ENCODE measurements at places on chromosomes 1 and 21.

GRCh38 chr1:179550746-179551682, 24.7 kb downstream of the NPHS2 start:
- no peak for DNase-seq

DNA sequence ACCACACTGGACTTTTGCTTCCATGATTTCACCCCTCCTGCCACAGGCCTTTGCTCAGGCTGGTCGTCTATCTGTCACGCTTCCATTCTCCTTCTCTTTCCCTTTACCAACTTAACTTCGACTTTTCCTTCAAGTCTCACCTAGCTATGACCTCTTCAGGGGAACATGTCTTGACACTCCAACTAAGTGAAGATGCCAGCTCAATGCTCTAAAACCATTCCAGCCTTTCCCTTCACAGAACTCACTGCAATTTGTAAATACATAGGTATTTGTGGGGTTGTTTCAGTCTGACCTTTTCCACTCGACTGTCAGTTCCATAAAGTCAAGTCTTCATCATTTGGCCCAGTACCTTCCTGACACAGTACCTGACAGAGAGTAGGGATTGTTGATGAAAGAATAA, 358.6 kb upstream of the CAMK1G start:
- DNase-seq = no peak

DNA sequence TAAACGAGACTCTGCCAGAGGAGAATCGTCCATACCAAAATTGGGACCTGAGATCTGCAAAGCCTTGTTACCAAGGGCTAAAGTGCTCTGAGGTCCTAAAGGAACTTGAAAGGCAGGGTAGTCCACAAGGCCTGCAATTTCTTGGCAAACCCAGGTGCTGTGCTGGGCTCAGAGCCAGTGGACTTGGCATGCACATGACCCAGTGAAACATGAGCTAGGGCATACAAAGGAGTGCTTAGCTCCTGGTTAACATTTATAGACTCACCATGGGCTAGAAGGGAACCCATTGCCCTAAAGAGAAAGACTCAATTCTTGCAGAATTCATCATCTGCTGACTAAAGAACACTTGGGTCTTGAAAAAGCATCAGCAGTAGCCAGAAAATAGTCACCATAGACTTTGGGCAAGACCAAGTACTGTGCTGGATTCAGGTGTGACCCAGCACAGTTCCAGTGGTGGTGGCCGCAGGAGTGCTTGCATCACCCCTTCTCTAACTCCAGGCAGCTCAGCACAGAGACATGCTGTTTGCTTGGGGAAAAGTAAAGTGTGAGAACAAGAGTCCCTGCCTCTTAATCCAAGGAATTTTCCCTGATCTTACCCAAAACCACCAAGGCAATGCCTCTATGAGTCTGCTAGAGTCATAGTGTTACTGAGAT, 1069.4 kb upstream of the ADGRL2 start:
- no peak for DNase-seq

DNA sequence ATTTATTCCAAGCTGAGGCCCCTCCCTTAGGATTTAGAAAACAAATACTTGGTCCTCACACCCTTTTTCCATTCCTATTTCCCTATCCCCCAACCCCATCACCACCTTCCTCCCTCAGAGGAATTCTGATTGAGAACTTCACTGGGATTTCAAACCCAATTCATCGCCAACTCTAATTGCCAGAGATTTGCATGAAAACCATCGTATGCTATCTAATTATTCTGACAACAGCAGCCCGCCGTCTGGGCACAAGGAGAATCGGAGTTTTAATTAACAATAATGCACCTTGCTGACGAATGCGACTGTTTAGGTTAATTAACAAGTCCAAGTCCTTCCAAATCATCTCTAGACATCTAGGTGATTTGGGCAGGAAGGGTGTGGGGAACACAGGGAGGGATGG, 4.4 kb downstream of the ACKR1 start:
- DNase-seq = no peak

DNA sequence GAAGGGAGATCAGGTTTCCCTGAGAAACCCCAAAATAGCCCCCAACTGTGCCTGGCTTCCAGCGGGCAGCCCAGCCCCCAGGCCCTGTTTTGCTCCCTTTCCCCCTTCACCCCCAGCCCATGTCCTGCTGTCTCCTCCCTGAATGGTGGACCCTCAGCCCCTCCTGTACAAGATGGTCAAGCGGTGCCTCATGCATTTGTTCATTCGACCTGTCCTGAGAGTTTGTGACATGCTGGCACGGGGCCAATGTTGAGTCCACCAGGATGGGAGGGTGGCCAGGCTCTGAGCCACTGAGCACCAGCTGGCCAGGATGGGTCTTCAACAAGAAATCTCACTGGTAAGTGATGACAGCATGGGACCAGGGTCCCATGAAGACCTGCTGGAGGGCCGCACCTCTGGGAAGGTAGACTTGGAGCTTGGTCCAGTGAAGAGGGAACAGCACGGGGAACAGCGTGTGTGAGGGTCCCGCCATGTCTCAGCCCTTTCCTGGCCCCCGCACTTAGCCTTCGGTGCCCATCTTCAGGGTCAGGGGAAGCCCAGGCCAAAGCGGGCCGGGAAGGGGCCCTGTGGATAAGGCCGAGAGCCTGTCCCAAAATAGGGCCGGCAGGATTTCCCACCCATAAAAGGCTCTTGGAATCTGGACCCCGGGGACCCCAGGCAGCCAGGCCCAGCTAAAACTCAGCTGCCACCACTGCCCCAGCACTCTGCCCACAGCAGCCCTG, at the start of gene CALML6:
Gene CALML6, plus strand, starts transcription at position 290 of the 722 bp plus-strand sequence. Its CDS starts 21 bp downstream, at position 311.
- no peak for DNase-seq

DNA sequence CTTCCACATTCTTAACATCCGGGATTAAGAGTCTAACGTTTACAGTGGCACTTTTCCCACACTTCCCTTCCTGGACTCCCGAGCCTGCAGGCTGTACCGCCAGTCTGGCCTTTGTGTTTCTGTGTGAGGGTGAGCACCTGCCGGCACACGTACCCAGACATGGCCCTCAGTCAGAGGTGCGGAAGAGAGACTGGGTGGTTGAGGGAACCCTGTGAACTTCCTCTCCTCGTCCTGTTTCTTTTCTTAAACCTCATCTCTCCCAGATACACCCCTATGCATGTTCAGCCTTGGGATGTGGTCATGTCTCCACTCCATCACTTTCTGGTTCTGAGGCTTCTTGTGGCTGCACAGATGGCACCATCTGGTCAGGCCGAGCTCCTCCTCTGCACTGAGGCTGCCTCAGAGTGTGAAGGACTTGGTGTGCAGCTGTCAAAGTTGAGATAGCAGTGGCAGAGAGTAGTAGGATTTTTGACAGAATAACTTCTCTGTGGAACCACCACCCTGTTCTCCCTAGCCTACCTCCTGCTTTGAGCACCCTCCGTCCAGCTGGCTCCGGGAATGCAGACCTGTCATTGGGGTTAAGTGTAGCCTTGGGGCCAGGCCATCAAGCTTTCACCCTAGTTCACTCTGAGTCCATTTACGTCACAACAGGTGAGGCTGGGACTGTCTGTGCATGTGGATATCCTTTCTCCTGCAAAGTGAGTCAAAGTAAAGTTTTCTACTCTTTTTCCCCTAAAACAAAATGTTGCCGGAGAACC, 31.4 kb downstream of the VASH2 start:
- no peak for DNase-seq

- DNase-seq = no peak
Measured at GRCh38 chr21:34944015-34944755, 104.9 kb downstream of the RUNX1 start.

DNA sequence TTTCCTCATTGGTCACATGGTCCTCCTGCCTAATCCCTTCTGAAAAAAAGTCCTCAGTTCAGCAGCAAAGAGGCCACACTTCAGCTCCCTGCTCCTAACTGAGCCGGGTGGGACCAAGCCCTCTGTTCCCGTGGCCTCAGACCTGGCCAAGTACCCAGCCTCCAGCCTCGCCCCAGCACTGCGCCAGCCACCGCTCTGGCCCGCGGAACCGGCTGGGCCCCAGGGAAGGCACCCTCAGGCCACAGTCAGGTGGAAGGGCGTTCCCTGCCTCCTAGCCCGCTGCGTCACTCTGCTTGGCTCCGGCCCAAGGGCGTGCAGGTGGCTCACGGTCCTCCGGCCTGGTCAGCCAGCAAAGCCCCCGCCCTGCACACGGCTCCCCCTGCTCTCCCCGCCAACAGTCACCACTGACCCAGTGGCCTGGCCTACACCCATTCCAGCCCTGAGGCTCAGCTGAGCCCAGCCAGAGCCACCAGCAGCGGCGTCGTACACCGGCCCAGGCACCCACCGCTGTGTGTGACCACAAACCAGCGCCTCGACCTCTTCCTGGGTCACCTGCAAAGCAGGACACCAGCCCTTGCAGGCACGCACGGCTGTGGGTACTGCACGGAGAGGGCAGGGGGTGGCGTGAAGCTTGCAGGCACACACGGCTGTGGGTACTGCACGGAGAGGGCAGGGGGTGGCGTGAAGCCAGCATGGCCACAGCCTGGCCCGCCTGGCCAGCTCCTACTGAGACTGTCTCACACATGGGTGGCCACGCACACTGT, 19.4 kb downstream of the NADK start:
- no peak for DNase-seq

Data from activated CD8-positive, alpha-beta memory T cell treated with anti-CD3 and anti-CD28 coated beads for 1 hour (primary cell).